ENCODE measurements at places on chromosomes 7 and 10.

DNA sequence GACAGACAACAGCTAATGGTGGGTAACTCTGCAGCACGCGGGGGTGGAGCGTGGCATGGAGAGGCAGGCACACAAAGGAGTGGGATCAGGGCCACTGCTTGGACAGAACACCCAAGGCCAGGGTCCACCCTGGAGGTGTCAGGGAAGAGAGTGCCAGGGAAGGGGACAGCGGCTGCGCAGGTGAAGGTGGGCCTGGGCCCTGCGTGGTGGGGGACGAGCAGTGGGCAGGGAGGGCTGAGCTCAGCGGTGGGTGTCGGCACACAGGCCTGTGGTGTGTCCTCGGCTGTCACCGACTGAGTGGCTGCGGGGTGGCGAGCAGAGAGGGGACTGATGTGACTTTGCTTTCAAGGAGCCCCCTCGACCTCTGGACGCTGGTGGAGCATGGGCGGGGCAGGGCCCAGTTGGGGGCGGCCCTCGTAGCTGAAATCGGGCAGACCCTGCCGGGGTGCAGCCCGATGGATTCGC lies 8.4 kb upstream of the SCART1 start:
- DNase-seq, result no peak

- DNase-seq, result no peak
These were observed 179.3 kb upstream of the FZD8 start for GRCh38 chr10:35821339-35821911.

DNA sequence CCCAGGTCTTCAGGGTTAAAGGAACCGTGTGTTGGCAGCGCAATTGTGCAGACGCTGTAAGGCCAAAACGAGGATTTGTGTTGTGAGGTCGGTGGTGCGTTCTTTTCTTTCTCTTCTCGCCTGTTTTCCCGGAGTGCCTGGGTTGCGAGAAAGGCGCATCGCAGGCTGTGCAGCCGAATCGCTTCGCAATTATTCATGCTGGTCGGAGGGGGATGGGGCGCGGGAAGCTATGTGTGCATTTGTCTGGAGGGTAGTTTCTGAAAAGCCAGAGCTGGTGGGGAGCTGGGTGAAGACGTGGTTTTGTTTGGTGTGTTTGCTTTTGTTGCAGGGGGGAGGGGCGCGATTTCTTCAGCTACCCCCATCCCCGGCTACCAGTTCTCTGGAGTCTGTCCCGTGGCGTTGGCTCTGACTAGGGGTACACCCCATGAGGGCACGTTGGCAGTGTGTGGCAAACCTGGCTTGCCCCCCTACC lies 2.1 kb downstream of the MXI1 start:
- no peak for DNase-seq

GRCh38 chr7:151218170-151218569 lies 7.9 kb upstream of the H2BK1 start:
- no peak for DNase-seq

GRCh38 chr10:86693721-86694369 lies 25.5 kb downstream of the LDB3 start:
- peak; percentile 60 for DNase-seq

DNA sequence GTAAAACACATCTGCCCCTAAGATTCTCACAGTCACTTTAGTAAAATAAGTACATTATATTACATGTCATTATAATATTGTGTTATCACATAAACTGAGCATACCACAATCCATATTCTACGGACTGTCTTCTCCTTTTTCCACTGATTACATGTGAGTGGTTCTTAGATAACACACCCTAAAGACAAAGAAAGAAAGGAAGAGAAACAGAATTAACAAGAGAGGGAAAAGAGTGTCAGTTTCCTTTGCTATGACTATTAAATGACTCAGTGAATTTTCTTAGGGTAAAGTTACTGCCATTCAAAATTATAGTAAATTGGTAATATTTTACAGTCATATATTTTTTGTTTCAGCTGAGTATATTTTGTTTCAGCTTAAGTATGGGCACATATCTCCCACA lies 268.3 kb downstream of the TWIST1 start:
- no peak for DNase-seq

GRCh38 chr10:77715088-77715487 lies 77.5 kb upstream of the KCNMA1 start:
- no peak for DNase-seq

GRCh38 chr10:114048472-114048871 lies 4.8 kb downstream of the ADRB1 start:
- DNase-seq, result no peak

DNA sequence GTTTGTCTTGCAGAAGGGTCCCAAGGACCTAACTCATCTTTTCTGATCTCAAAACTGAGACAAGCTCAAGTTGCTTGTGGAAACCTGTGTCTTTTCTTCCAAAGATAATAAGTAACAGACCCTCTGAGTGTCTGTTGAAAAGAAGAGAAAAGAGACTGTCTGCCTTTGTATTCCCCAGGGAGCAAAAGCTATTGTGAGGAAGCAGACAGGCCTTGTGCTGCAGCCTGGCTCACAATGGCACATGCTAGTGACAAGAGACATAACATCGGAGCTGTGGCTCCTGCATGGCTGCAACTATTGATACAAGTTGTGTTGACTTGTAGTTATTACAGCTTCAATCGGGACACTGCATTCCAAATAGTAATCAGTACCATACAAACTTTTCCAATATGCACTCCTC lies 202.9 kb downstream of the DKK1 start:
- DNase-seq, result no peak

- no peak for DNase-seq
These were observed 87.1 kb upstream of the AFAP1L2 start for GRCh38 chr10:114491419-114491818.

GRCh38 chr7:93914581-93915066 lies 6.9 kb upstream of the GNG11 start:
- DNase-seq, result no peak

DNA sequence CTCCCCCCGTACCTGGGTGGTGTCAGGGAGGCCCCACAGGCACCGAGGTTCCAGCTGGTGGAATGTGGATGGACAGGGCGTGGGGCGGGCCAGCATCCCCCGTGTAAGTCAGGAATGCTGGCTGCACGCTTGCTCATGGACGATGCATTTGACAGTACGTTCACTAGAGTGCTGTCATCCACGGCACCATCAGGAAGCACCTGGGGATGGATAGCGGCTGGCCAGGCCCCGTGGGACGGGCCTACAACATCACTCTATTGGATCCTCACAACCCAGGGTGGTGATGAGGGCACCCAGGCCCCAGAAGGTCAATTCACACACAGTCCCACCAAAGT lies 63.6 kb downstream of the INSIG1 start:
- no peak for DNase-seq

GRCh38 chr7:50160206-50160605 lies 67.2 kb upstream of the ZPBP start:
- DNase-seq, result no peak

GRCh38 chr10:117549100-117549585 lies 6.6 kb downstream of the EMX2 start:
- no peak for DNase-seq

DNA sequence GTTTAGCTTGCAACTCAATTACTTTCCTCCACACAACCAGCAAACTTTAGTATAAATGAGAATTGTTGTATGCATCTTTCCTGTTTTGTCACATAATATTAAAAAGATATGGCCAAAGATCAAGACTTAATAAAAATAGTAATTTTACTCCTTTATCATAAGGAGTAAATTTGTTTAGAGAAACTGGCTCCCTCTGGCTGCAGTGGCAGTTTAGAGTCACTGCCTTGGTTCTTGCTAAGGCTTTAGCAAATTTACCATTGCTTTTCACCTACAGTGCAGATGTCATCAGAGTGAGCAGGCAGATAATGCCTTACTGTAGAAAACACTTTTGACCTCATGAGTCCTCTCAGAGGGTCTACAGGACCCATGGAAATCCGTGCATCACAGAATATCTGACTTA lies 2.6 kb downstream of the PRPF18 start:
- DNase-seq, result no peak

DNA sequence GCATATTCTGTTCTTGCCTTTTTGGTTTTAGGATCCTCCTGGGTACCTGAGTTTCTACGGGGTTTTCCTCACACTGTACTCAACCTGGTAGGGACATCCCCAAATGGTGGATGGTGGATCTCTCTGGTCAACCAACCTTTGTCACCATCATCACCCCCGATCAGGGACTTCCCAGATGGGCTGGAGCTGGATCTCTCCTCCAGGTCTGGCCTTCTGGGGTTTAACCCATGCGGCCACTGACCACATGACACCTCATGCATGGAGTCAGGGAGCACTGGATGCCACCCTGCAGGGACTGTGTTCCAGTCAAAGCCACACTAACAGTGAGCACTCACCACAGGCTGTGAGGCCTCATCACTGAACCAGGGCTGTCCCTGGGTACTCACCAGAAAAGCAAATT lies 80.0 kb downstream of the CELF2 start:
- DNase-seq, result no peak

DNA sequence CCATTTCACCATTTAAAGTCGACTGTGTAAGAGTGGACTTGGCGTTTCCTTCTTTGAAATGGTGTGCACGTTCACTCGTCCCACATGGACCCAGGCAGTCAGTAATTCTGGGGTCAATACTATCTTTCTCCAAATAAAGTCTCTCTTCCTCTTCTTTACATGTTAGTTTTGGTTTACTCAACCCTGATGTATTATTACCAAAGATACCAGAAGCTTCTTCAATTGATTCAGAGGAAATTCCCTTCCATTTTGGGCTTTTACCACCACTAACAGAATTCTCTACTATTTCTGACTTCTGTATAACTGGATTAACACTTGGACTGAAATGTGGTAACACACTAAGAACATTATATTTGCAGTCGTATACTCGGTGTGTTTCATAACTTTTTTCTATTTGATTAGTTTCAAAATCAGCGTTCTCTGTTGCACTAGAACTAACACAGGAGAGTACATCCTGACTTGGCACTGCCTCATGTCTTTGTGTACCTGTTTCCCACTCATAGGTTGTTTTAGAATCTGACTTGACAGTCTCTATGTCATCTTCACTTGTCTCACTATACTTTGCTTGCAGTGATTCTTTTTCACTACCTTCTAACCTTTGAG lies 60.8 kb downstream of the LARP4B start:
- no peak for DNase-seq

GRCh38 chr10:43846187-43846680 lies 197.6 kb upstream of the ZNF32 start:
- DNase-seq, result no peak

DNA sequence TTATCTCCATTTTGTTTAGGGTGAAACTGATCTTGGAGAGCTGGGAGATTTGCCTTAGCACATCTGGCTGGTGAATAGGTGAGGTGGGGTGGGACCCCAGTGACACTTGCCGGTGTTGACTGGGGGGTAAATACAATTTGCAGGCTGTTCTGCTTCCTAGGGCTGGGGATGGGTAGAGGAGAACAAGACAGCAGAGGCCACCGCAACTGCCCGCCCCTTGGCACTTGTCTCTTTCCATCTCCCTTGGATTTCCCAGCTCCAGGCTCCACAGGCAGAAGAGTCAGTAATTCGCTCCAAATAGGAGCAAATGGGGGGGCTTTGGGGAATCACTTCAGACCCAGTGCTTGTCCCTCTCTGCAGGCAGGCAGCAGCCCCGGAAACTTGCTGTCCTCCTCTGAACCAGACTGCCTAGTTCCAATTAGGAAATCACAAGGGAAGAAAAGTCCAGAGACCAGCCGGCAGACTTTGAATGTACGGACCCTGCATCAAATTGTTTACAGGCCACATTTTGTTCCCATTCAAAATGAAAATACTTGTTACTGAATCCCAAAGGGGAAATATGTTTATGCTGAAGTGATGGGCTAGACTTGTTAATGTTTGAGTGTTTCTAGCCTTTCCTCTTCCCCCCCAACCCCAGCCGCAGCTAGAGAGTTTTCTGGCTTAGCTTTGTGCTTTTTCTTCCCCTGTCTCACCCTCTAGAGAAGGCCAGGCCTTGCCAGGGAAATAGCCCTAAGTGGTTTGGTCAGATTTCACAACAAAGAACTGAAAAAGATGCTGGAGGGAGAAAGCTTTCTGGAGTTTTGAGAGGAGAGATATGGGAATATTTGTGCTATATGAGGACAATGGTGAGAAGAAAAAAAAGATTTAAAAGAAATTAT lies 10.0 kb upstream of the INPP5F start:
- no peak for DNase-seq

- DNase-seq, result no peak
These were observed at the start of gene STAMBPL1 for GRCh38 chr10:88879534-88880281. STAMBPL1 (plus strand) TSS chr10:88880245; CDS start chr10:88901709, 21,464 bp downstream.

DNA sequence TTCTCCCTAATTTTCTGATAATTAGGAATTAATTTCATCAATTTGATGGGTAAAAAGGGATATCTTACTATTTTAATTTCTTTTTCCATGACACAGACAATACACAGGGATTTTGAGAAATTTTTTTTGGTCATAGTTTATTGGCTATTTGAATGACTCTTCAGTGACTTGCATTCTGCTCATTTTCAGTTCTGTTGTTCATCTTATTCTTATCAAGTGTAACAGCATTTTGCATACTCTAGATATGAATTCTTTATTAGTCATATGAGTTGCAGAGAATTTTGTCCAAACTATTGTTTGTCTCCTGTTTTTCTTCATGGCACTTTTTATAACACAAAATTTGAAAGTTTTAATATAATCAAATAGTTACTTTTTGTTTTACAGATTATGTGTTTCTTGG lies 41.7 kb downstream of the MKLN1 start:
- DNase-seq, result no peak

- no peak for DNase-seq
These were observed 202.2 kb downstream of the CACNA2D1 start for GRCh38 chr7:82241356-82241755.

- no peak for DNase-seq
These were observed 52.8 kb upstream of the CHST3 start for GRCh38 chr10:71911296-71911953.

DNA sequence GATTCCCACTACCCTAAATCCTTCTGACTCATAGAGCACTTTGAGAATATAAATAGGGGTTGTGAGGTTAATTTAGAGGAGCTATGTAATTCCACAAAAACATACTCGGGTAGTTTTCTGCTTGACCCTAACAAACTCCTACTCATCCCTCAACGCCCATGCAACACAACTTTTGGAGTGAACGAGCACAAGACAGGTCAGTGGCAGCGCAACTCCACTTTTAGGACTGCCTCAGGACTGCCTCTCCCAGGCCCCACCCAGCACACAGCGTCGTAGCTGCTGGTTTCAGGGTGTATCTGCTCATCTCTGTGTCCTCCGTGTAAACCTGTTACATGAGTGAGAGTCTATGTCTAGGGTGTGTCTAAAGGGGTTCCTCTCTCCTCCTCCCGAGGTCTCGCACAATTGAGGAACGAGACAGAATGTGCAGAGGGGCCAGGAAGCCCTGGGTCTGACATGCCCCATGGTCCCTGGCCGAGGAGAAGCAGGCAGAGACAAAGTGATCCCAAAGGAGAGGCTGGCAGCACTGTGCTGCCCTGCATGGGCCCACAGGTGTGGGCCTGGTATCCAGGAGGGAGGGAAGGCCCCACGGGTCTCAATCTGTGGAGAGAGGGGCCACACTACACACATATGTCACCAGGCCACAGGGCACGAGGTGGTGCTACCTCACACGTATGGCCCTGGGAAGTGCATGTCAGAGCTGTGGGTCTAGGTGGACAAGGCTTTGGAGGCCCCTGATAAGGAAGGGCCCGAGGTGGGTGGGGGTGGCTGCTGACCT lies 45.5 kb downstream of the CAMK2B start:
- DNase-seq, result peak; percentile 42
